ENCODE measurements at places on chromosomes 3 and 15. TPM values are rescaled to one million over a fixed set of nuclear protein-coding genes. Genes with fewer than 3 reads are reported as not detected.

Gene C2CD4A
- not detected for polyA plus RNA-seq

Gene GPR160
- polyA plus RNA-seq = 1.0 TPM

Gene CHL1
- 1.0 TPM for polyA plus RNA-seq

Gene HES1
- polyA plus RNA-seq = 22.8 TPM

Gene SH3GL3
- not detected for polyA plus RNA-seq

- no peak for DNase-seq
These were observed 45.8 kb upstream of the CCDC174 start for GRCh38 chr3:14605744-14606143.

DNA sequence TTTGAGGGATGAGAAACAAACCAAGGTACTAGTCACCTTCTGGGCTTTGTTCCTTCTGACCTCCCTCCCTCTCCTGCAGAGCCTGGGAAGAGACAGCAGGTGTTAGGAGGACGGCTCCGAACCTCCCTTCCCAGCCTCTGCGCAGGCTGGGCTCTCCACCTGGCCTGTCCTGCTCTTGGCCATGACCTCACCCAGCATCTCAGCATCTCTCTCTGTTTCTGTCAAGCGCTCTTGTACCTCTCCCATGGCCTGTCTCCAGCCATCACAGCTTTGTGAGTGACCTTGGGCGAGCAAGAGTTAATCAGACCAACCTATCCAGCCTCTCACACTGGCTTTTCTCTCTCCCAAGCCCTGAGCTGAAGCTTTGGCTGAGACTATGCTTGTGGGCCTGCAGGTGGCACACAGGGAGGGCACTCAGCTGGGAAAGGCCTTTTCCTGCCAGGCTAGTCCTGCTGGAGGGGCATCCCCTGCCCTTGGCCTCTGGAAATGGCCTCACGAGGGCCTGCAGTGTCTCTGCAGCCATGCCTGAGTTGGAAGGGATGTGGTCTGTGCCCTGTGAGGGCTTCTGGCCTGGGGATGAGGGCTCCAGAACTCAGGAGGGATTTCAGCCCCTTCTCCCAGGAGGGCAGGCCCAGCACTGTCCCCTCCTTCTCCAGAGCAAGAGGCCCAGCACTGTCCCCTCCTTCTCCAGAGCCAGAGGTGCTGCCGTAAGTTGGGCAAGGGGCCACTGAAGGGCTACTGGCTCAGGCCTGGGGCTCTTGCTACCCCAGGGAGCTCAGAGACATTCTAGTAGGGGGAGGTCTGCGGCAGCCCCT is 2.1 kb downstream of the CHST13 start:
- no peak for DNase-seq

DNA sequence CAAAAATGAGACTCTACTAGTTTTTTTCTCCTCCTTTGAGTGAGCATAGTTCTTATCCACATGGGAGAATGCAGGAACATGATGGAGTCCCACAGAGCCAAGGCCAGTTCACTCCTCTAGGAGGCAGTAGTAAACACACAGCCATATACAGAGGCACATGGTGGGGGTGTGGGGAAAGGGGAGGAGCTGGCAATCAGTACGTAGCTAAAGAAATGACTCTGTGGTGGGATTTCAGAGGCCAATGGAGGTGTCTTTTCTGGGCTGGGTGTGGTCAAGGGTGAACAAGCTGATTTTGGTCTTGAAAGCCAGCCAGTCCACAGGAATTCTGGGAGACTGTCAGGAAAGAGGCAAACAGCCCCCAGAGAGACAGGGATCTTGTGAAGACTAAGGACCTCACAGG is 6.6 kb upstream of the RAB11A start:
- DNase-seq = no peak

DNA sequence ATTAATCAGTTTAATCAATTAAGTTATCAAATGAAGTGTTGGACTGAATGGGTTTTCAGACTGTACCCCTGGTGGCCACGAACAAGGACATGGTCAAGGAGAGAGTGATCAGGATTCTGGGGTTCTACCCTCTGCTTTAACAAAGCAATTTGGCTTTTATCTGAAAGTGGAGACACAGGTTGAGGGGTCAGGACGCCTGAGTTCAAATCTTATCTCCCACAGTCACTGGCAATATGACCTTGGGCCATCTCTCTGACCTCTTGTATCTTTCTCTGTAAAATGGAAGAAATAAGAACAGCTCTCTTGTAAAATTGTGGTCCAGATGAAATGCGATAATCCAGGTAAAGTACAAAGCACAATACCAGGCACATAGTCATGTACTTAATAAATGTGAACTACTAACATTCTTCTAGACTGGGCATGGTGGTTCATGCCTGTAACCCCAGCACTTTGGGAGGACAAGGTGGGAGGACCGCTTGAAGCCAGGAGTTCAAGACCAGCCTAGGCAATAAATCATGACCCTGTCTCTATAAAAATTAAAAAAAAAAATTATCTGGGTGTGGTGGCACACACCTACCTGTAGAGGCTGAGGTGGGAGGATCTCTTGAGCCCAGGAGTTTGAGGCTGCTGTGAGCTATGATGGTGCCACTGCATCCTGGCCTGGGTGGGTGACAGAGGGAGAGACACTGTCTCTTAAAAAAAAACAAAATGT is 48.6 kb upstream of the ARL8B start:
- DNase-seq = no peak

DNA sequence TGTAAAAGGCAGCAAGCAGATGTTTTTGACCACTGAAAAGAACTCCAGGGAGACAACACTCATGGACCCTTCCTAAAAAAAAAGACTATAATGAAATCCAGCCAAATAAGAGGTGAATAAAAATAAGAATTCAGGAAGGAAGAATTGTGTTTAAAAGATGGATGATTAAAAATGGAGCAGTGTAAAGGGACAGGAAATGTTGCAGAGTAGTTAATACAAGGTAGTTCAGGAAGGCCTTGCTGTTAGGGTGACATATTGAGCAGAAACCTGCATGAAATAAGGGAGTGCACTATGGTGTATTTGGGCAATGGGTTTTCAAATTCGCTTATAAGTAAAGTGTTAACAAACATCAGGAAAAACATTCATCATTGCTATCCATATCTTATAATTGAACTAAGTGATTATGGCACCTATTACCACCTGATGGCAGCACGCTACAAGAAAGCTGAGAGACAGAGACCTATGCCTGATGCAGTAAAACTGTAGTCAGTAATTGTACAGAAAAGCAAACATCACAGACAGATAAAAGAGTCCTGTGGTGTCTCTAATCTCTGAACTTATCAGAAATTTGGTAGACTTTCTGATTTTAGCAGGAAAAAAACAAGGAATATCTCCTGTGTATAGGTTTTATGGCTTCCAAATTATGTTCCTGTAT is 5.8 kb upstream of the DBR1 start:
- DNase-seq = no peak
